Activated CD8-positive, alpha-beta memory T cell treated with anti-CD3 and anti-CD28 coated beads, Interleukin-2, amount 50 U/mL, for 4 hours (primary cell): ENCODE measurements at places on chromosomes 1 and 21.
A peak's percentile ranks its signal among the peaks of the same experiment; 100 is the strongest.

DNA sequence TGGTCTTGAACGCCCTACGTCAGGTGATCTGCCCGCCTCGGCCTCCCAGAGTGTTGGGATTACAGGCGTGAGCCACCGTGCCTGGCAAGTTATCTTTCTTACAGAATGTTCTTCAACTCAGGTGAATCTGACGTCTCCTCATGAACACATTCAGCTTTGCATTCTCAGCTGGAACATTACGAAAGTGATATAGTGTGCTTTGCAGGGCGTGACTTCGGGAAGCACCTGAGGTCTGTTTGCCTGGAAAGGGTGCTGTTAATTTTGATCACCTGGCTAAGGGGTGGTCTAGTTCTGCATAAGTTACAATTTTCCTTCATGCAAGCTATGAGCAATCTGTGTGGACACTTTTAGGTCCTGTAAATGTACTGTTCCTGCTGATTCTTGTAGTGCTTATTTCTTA lies 16.3 kb upstream of the CLIC4 start:
- no peak for DNase-seq

- no peak for DNase-seq
These were observed 9.2 kb downstream of the DDI2 start for GRCh38 chr1:15626269-15626950.

- no peak for DNase-seq
These were observed 27.9 kb downstream of the PGM1 start for GRCh38 chr1:63621075-63621474.

- DNase-seq, result no peak
These were observed 27.0 kb upstream of the SLC16A1 start for GRCh38 chr1:112982853-112983536.

DNA sequence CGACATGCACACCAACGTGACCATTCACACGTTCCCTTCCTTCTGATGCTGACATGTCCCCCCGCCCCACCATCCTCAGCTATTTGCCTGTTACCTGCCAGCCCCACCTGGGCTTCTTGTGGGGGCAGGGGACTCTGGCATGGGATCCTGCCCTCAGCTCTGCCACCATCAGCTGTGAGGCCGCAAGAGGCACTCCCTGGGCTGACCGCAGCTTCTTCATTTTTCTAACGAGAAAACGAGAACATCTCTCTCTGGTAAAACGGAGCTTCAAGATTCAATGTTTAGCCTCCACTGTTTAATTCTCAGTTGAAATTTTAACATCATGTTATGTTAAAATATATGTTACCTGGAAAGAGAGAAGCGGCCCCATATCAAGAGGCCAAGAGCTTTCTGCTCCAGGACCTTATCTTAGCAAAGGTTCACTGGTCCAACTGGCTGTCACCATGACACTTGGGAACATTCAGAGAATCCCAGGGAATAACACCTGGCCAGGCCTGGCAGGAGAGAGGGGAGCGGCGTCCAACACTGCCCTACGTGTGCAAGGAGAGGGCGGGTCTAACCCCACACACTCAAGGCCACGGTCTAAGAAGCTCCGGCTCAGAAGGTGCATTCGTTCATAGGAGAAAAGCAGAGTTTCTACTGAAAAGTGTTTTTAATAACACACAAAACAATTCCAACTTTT lies 51.3 kb downstream of the HLCS start:
- no peak for DNase-seq

GRCh38 chr21:31558189-31558961 lies 101.1 kb upstream of the SOD1 start:
- DNase-seq, result peak; percentile 42

GRCh38 chr1:113488576-113489177 lies 98.4 kb downstream of the MAGI3 start:
- no peak for DNase-seq

DNA sequence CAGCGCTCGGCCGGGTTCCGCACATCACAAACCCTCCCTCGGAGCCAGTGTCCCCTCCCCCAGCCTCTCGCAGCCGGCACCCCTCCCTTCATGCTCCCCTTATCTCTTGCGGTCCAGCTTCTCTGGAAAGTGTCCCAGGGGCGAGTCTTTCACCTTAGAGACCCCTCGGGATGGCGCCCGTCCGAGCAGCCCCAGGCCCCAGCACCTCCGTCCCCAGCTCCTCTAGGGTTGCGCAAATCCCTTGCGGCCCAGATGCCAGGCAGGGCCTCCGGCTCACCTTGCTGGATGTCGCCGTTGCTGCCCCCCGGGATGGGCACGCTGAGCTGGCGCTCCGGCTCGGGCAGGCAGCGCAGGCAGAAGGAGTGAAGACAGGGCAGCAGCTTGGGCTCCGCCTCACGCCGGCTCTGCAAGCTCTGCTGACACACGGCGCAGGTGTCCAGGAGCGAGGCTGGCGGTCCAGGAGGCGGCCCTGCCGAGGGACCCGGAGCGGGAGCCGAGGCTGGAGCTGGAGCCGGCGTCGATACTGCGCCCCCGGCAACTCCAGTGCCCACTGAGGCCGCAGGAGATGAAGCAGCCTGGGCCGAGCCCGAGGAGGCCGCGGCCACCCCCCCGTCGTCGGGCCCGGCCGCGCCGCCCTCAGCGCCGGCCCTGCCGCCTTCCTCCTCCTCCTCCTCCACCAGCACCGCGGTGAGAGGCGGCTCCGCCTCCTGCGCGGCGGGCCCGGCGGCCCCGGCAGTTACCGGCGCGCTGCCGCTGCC lies 550 bp downstream of the TRIM33 start:
- peak; percentile 42 for DNase-seq

DNA sequence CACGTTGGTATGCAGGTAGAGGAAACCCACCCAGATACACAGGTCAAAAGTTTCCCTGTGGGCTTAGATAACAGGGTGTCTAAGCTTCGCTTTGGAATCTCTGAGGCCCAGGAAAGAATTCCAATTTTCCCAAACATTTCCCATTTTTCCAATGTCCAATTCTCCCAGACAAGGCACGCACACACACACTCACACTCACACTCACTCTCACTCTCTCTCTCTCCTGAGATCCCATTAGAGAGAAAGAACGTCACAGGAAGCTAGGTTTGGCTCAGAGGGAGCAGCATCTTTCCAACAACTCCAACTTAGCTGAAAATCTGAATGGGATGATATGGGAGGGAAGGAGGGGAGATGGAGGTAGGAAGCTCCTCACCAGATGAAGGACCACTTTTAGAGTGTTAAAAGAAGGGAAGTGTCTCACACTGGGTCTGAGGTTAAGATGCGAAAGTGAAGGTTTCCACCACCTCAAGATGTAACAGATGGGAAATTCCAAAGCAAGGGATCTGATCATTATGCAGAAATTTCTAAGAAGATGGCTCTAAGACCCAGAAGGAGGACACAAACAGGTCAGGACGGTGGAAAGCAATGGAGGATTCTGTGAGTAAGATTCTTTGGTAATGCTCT lies 63.5 kb downstream of the GNG12 start:
- DNase-seq, result no peak

GRCh38 chr1:212077028-212077427 lies 41.5 kb downstream of the DTL start:
- DNase-seq, result no peak

- DNase-seq, result no peak
These were observed 23.0 kb upstream of the DNAJC11 start for GRCh38 chr1:6724517-6725141.

GRCh38 chr1:119032986-119033385 lies 44.8 kb upstream of the TBX15 start:
- no peak for DNase-seq

DNA sequence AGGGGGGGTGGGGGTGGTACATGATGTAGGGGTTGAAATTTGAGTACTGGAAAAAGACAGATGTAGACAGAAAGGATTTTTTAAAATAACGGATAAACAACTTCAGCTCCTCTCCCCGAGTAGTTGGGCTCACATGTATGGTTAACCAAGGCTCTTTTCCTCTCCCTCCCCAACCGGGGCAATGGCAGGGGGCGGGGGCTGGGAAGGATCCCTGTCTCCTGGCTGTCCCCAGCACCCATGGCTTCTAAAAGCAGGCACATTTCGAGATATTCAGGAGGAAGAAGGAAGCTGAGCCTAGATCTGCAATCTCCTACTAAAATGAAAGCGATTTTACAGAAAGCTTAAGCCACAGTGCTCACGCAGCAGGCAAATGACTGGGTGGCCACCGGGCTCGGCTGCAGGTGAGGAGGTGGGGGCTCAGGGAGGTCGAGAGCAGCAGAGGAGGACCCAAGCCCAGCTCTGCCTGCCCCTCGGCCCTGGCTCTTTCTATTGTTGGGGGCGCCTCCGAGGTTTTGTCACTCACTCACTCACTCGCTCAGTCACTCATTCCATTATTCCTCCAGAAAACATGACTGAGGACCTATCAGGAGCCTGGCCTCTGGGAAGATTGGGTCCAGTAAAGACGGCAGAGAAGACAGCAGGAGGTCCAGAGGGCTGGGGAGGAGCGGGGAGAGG lies 573.3 kb downstream of the PTPRU start:
- no peak for DNase-seq

DNA sequence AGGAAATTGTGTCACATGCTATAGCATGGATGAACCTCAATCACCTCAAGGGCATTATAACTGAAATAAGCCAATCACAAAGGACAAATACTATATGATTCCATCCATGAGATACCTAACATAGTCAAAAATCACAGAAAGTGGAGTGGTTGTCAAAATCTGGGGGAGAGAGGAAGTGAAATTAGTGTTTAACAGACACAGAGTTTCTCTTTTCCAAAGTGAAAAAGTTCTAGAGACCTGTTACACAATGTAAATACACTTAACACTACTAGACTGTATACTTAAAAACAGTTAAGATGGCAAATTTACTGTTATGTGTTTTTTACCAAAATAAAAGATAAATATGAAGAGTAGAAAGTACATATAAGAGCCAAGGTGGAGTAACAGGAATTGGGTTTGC lies 31.8 kb downstream of the ZNF644 start:
- DNase-seq, result no peak

- no peak for DNase-seq
These were observed 122.3 kb downstream of the GALNT2 start for GRCh38 chr1:230189341-230189740.

DNA sequence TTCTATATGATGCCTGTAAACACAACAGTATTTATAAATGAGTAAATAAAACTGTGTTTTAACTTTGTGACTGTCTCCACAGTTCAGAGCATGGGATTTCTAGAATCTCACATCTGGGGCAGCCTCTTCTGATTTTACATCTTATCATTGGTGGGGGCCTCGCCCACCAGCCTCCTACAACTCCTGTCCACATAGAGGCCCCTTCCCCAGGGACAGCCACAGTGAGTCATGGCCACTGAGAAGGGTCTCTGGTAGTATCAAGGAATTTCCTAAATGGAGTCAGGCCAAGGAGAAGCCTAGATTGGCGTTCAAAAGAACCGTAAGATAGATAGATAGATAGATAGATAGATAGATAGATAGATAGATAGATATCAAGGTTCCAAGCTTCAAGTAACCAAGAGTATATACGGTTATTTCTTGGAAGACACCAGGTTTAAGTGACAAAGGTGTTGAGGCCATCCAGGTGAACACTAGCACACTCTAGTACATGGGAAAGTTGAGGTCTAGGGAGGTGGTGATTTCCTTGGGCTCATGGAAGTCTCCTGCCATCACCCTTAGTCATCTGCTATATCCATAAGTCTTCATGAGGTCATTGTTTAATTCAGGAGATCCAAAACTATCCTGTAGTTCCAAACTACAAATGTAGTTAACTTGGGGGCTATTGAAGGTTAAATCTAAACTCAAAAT lies 121.6 kb downstream of the SYT2 start:
- no peak for DNase-seq

DNA sequence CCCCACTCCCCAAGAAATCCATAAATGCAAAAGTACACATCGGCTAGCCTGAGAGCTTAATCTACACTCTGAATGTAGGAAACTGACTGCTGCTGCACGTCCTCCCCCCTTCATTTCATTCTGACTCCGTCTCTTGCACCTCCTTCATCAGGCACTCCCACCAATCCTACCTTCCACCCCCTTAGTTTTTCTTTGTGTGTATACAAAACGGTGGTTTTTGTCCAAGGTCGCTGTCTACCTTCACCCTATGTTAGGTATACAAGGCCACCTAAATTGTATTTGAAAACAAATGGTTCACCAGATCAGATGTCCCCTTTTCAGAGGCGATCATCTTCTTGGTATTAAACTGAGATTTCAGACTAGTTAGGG lies 1.9 kb downstream of the WDR26 start:
- DNase-seq, result no peak

DNA sequence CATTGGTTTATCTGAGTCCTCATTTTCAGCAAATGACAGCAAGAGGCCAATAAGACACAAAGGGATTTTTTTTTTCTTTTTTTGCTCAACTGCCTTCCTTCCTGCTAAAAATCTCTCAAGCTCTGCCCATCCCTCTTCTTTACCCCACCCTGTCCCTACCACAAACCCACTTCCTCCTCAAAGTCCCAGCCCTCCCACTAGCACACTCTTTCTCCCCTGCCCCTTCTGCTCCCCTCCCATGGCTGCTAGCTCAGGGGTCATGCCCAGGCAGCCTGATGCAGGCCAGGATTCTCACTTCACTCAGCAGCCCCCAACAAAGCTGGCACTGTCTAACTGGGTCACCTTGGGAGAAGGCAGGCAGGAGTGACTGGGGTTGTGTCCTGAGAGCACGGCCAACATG lies 28.8 kb upstream of the PPP2R5A start:
- peak; percentile 18 for DNase-seq

DNA sequence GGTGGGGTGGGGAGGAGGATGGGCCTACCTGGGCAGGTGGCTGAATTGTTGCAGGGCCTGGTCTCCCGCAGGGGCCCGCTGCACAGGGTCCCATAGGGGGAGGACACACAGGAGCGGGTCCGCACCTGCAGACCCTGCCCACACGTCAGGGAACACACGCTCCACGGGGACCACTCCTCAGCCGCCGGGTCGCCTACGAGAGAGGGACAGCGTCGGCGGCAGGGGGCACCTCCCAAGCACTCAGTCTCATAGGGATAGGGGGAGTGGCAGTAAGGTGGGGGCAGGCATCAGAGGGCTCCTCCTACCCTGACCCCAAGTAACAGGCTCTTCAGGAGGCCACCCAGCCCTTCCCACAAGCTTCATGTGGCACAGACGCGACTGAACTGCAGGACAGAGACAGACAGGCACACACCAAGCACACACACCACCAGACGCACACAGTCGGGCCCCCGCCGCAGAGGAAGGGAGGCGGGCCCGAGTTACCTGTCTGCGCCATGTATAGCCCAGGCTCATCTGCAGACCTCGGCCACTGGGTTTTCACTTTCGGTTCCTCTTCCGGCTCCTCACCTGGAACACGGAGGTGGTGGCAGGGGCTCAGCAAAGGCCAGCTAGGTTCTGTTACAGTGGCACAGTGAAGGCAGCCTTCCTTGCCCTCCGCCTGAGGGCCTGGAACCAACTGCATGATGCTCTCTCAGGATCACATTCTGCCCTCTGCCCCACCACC lies 19.8 kb downstream of the ADGRB2 start:
- DNase-seq, result no peak

GRCh38 chr1:207713529-207713928 lies 38.3 kb upstream of the CD46 start:
- no peak for DNase-seq

- DNase-seq, result peak; percentile 38
These were observed 917 bp downstream of the MEX3A start for GRCh38 chr1:156081180-156081916.

DNA sequence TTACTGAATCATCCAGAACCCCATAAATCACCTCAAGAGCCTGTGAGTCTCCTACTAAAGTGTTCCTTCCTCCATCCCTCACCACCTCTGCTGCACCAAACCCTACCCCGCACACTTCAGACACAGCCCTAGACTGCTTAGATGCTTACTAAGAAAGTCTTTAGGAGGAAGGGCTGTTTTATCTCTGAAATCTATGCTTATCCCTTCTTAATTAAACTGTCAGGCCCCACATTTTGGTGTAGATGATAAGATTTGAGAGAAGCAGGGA lies 216.8 kb upstream of the SGIP1 start:
- DNase-seq, result no peak
